ENCODE measurements at places on chromosomes 5 and 9.

GRCh38 chr5:42982107-42982622 lies 58.0 kb downstream of the ANXA2R start:
- DNase-seq = no peak

GRCh38 chr5:90915393-90915792 lies 356.8 kb downstream of the ADGRV1 start:
- no peak for DNase-seq

GRCh38 chr9:31702957-31703356 lies 681.5 kb upstream of the ACO1 start:
- DNase-seq = no peak

GRCh38 chr5:175252234-175252805 lies 191.7 kb downstream of the DRD1 start:
- no peak for DNase-seq

- no peak for DNase-seq
Measured at GRCh38 chr5:131285703-131286399, 22.0 kb downstream of the CDC42SE2 start.

DNA sequence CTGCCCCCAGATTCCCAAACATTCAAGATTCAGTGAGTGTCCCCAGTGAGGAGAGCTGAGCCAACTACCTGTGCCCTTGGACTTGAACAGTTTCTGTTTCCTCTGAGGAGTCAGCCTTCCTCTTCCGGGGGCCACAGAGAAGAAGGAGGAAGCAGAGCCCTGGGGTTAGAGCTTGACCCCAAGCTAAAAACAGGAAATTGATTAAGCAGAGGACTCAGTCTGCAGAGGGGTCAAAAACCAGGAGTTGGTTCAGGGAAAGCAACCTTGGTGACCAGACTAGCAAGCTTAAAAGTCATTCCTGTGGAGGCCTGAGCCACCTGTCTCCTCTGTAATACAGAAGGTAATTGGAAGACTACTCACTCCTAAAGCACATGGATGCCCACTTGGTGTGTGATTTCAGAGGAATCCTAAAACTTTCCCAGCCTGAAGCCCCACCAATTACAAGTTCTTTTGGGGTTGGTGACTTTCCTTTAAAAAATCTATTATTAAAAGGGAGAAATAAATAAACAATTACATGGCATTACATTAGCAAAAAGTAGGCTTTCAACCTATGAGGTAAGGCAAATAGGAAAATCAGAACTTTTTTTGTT lies 64.2 kb upstream of the SELENOP start:
- no peak for DNase-seq

GRCh38 chr9:121766081-121766683 lies 114.7 kb downstream of the DAB2IP start:
- DNase-seq = no peak

GRCh38 chr5:165805756-165806155 lies 2300.3 kb downstream of the MAT2B start:
- DNase-seq = no peak

DNA sequence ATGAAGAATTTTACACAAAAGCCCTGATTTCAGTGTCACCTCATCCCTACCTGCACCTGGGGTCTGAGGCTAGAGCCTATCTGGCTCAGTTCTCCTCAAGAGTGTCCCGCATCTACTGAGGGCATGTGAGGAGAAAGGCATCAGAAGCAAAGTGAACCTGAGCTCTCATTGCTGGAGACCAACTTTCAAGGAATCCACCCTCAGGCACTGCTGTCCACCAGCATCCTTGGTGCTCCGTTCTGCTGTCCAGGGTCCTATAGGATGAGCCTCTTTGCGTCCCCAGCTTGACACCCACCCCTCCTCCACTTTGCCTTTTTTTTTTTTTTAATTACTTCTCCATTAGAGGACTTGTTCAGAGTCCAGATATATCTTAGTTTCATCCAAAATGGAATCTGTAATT lies 49.5 kb downstream of the CAMSAP1 start:
- DNase-seq = no peak

GRCh38 chr5:36496471-36496870 lies 109.9 kb upstream of the SLC1A3 start:
- no peak for DNase-seq

- no peak for DNase-seq
Measured at GRCh38 chr9:14909601-14909960, 647 bp downstream of the FREM1 start.

DNA sequence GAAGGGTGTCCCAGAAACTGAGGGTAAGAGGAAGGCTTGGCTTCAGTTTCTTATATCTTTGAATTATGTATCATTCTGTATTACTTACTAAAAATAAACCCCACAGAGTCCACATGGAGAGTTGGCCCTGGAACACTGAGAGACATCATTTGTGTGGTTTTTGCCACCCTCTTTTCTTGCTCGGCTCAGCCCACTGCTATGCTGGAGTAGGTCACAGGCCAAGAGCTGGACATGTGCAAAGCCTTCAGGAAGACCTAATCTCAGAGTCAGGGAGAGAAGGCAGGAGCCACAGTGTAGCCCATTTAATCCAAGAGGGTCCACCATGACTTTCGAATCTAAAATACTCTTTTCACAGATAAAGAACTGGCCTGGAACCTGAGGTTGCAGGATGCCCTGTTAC lies 47.5 kb downstream of the MAMDC2 start:
- DNase-seq = no peak

GRCh38 chr5:40787986-40788385 lies 10.2 kb downstream of the PRKAA1 start:
- DNase-seq = no peak

DNA sequence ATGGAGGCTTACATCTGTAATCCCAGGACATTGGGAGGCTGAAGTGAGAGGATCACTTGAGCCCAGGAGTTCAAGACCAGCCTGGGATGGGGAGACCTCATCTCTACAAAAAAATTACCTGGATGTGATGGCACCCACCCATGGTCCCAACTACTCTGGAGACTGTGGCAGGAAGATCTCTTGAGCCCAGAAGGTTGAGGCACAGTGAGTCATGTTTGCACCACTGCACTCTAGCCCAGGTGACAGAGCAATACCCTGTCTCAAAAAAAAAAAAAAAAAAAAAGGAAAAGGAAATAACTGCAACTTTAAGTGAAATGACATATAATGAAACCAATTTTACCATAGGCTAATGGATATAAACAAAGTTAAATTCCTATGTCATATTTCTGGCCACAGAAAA lies 152.1 kb upstream of the DHFR start:
- no peak for DNase-seq

DNA sequence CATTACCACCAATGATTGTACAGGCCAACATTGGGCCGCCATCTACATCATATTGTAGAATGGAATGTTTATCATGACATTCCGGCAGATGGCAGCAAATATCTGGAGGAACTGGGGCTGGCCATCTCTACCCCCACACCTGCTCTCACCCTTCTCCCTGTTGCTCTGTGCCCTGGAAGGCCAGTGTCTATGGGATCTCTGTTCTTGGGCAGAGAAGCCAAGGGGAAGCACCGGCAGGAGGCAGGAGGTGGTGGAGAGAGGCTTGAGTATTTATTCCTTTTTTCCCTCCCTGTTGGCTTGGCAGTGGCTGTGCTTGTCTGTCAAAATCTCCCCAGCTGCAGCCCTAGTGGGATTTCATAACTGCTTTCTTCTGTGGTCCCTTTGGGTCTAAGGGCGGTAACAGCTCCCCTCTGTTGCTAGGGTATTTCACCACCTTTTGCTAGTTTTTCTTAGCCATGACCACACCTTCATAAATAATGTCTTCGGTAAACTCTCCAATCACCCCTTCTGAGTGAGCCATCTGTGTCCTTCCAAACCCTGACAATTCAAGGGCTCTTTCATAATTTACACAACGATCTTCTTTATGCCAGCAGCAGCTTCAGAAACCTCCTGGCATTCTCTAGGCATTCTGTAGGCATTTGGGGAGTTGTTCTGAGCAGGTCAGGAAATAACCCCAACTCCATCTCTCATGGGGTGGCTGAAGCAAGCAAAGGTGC lies 225.8 kb downstream of the MELK start:
- no peak for DNase-seq

DNA sequence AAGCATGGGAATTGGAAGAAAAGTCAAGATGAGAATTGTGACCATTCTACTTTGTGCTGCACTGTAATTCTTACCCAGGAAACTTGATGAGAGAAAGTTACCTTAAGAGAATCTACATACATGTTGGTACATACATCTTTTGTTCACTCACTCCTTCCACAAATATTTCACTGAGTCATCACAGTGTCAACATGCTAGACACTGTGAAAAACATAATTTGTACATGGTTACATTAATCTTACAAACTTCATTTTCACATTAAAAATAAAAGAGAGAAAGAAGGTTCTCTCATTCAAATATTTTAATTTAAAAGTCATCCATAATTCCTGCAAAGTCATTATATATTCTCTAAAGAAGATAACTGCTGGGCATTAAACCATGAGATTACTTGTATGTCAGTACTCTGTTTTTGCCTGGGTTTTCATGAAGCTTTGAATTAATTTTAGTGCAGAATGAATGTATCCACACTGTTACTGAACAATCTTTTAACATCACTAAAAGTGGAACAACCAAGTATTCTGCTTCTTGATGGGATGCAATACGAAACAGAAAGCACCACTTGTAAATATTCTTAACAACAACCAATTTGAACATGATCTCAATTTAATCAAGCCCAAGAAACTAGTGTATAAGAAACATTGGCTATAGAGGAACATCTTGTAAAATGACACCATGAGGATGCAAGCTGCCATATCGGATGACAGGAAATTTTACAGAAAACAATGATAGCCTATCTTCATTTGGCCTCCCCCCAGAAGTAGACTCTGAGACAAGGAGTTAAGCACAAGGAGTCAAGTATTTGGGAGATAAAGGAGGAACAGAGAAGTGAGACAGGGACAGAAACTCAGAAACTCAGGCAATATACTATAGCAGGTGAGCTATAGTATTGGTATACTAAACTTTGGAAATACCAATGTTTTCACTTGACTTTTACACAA lies 28.4 kb downstream of the ERP44 start:
- DNase-seq = no peak

- no peak for DNase-seq
Measured at GRCh38 chr9:16442622-16443021, 427.8 kb downstream of the BNC2 start.

- peak; percentile 13 for DNase-seq
Measured at GRCh38 chr9:131585375-131585774, 40.1 kb downstream of the PRRT1B start.

DNA sequence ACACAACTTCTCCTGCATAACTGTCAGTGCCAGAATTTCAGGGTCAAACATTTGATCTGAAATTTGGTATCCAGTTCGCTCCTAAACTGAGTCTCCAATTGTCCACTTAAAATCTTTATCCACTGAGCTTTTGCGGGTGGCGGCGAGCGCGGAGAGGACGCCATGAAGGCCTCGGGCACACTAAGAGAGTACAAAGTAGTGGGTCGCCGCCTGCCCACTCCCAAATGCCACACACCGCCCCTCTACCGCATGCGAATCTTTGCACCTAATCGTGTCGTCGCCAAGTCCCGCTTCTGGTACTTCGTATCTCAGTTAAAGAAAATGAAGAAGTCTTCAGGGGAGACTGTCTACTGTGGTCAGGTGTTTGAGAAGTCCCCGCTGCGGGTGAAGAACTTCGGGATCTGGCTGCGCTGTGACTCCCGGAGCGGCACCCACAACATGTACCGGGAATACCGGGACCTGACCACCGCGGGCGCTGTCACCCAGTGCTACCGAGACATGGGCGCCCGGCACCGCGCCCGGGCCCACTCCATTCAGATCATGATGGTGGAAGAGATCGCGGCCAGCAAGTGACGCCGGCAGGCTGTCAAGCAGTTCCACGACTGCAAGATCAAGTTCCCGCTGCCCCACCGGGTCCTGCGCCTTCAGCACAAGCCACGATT lies 913.7 kb upstream of the DMAC1 start:
- no peak for DNase-seq

- no peak for DNase-seq
Measured at GRCh38 chr5:179866241-179867078, 7.8 kb upstream of the MRNIP start.

DNA sequence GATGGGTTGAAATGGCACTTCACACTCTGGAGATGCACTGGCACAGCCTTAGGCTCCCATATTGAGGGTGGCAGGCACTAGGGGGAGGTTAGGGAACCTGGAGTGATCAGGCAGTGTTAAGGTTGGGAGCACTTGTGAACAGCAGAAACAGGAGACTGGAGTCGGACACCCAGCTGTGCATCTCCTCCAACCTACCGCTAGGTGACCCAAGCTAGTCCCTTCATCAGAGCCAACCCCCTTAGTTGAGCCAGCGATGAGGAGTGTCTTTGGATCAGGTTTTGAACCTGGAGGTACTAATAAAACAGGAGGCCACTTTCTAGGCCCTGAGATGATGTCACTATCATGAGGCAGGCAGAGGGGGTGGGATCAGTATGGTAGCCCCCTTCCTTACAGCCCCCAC lies 1.7 kb downstream of the ACTL7B start:
- DNase-seq = no peak

DNA sequence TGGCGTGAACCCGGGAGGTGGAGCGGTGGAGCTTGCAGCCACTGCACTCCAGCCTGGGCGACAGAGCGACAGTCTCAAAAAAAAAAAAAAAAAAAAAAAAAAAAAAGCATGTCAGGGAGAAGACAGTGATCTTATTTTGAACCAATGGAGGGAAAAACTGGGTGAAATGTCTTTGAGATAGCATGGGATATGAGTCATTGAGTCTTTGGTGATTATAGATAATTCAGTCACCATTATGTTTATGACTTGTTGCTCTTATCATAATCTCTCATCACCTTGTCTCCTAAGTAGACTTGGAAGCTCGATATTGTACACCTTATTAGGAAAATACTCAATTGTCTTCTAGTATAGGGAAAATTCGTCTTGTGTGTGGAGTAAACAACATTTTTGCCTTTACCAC lies 55.1 kb upstream of the KDM4C start:
- no peak for DNase-seq

GRCh38 chr5:103598997-103599566 lies 36.5 kb upstream of the NUDT12 start:
- no peak for DNase-seq

DNA sequence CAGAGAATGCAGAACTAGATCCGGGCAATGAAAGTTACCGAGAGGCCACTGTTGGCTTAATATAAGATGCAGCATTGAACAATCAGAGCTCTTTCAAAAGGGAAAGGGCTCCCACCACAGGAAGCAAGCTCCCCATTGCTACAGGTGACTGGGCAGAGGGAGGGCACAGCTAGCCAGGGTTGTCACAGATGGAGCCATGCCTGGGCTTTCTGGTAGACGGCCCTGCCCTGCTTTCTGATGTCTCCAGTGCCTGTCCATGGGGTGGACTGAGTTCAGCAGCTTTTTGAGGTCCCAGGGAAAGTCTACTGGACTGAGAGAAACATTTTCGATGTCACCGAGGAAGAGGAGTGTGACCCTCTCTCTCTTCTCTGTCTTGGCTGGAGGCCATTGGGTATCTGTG lies 14.1 kb downstream of the RGS3 start:
- no peak for DNase-seq

DNA sequence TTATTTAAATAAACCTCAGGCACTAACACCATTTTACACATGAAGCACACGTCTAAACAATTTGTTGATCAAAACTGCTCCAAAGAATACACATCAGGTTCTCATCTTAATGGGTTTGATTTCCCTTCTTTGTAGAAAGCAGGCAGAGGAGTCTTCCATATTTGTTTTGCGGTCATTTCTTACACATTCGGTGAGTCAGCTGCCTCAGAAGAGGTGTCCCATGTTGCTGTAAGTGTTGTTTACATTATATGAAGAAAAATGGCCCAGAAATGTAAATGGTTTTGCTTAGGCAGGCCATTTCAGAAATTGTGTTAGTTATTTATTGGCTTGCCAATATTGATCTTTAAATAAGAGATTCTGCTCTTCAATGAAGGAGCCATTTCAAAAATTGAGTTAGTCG lies 325.8 kb downstream of the TENT4A start:
- no peak for DNase-seq

GRCh38 chr5:103582364-103582763 lies 19.8 kb upstream of the NUDT12 start:
- DNase-seq = no peak

GRCh38 chr5:65766175-65766574 lies 44.2 kb downstream of the NLN start:
- DNase-seq = no peak

All from stimulated activated CD8-positive, alpha-beta memory T cell treated with anti-CD3 and anti-CD28 coated beads, Interleukin-7, amount 100 ng/mL, for 1 hour (primary cell).